ENCODE measurements at places on chromosomes 4 and X.

DNA sequence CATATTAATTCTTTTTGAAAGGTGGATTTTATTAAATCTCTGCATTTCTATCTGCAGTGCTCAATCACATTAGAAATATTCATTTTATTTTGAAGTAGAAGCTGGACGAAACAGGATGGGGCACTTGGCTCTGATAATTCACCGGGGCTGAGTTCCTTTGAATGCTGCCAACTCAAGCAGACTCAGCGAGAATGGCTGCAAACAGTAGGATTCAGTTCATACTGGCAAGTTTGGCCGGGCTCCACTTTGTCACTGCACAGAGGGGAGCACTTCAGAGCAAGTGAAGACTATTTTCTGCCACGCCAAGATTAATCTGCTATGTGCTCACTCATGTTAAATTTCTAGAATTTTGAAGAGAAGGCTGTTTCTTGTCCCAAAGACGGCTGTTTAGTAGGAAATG, 30.7 kb upstream of the KLHL8 start:
- no peak for DNase-seq

DNA sequence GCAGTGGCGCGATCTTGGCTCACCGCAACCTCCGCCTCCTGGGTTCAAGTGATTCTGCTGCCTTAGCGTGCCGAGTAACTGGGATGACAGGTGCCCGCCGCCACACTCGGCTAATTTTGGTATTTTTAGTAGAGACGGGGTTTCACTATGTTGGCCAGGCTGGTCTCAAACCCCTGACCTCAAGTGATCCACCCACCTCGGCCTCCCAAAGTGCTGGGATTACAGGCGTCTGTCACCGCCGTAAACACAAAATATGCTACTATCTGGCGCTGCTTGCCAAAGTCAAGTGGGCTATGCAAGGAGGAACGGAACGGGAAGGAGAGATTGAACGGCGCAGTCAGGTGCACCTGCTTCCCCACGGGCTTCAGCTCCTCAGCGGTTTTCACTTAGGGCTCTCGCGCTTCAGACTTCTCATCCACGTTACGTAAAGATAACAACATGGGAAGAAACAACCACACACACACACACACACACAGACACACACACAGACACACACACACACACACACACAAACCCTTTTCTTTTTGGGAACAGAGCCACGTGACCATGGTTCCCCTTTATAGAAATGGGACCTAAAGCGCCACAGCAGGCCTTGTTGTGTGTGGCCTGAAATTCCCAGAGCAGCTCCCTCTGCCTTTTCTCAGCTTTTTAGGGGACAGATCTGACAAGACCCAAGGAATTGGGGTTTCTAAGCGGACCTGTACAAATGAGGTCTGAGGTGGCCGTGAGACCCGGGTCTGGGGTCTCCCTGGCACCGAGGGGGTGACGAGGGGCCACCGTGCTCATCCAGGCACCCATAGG, 1.5 kb downstream of the P2RY8 start:
- DNase-seq = peak; percentile 62

DNA sequence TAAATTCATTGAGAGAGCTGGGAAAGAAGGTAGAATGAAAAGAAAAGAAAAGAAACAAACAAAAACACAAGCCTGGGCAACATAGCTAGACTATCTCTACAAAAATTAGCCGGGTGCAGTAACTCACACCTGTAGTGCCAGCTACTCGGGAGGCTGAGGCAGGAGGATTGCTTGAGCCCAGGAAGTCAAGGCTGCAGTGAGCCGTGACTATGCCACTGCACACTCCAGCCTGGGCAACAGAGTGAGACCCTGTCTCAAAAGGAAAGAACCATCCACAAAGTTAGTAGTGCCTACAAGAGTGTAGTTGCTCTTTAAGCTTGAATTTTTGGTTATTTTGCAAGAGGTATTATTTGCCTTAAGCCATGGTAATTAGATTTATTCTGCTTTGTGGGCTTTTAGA, 157.7 kb downstream of the CBR4 start:
- DNase-seq = no peak

DNA sequence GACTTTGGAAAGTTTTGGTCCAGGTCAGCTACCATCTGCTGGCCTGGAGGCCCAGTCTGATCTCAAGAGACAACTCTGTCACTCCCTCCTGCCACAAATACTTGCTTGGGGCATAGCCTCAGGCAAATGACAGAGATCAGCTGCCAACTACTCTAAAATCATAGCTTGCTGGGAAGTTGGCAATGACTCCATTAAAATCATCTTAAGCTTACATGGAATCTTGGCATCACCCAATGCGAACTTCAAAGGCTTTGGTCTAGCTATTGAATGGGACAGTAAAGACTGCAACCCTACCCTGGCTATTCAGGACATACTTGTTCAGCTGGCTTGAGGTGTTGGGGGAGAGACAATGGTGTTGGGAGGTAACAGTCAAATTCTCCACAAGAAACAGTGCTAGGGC, 7.0 kb upstream of the USO1 start:
- DNase-seq = no peak

DNA sequence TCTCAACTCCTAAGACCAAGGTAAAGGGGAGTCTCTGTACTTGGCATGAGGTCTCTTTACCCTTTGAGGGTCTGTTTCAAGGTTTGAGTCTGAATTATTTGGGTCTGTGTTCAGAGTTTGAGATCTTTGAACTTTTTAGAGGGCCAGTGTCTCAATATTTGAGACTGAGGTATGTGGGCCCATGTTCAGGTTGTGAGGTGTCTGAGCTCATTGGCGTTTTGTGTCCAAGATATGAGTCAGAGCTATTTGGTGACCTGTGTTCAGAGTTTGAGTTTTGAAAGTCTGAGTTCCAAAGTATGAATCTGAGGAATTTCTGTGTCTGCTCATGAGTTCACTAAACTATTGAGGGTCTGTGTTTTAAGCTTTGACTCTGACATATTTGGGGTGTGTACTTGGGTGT, 36.7 kb upstream of the PAGE4 start:
- DNase-seq = no peak

DNA sequence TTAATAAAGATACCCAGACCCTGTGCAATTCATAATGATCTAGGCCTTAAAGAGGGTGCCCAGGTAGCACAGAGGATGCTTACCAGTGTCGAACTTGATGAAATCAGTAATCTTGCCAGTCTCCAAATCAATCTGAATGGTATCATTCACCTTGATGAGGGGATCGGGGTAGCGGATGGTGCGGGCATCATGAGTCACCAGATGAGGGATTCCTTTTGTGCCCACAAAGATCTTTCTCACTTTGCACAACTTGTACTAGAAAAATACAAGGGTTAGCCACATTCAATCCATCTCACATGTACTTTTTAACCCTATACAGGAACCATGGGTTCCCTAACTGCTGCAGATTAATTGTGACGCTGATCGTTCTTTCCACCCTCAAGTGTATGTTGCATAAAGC, 3.3 kb downstream of the RPS4X start:
- no peak for DNase-seq

DNA sequence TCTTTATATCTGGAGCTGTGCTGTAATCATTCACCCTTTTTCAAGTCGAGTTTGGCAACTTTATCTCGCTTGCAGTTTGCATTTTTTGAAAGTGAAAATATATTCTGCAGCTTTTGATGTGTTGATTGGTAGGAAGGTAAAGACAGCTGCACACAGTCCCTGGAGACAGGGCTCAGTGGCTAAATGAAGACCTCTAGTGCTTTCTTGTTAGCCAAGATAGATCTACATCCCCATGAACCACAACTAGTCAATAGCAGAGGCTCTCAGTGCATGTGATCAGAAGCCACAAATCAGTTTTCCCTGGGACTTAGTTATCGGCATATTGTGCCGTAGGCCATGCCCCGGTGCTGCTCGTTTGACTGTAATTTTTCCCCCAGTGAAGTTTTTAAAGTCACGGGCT, 587.7 kb upstream of the PITX2 start:
- DNase-seq = no peak

- no peak for DNase-seq
Measured at GRCh38 chr4:162865102-162865501, 301.6 kb downstream of the NAF1 start.

DNA sequence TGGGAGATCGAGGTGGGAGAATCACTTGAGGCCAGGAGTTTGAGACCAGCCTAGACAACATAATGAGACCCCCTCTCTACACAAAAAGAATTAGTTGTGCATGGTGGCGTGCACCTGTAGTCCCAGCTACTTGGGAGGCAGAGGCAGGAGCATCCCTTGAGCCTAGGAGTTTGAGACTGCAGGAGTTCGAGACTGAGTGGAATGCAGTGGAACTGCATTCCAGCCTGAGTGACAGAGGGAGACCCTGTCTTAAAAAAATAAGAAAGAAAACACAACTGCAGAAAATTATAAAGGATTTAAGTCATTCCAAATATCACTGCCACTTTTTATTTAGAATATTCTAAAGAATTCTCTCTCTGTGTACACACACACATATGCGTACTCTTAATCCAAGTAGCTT, 18.4 kb downstream of the HPRT1 start:
- no peak for DNase-seq

- no peak for DNase-seq
Measured at GRCh38 chrX:112852851-112853250, 12.2 kb upstream of the AMOT start.

GRCh38 chr4:149961876-149962597, 116.2 kb upstream of the DCLK2 start:
- DNase-seq = no peak

DNA sequence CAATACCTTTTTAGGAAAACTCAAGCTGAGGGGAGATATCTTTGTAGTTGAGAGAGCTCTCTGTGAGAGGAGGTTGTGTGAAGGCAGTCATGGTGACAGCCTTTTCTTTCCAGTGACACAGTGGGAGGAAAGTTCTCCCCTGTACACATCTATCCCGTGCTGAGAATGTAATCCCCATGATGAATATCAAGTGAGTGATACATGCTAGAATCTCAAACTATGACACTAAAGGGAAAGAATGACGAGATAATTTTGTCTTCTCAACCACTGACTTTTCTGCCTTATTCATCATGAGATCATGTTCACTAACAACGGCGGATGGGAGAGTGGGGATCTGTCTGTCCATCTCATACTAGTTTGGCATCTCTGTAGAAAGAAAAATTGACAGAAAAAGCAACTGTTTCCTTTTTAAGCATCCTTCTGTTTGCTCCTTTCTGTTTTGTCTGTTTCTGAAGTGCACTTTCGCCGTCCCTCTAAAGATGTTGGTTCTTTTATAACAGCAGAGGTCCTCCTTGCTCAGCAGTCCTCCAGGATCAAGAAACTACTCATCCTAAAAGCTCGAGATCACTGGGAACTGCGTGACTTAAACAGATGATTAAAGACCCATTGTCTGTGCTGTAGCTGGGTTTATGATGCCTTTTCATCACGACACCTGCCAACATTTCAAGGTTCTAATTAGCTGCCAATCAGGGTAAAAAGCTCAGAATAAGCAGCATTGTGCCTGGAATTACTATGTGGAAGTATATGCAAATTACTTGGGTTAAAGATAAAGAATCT, 137.6 kb downstream of the DCK start:
- no peak for DNase-seq

GRCh38 chrX:70262952-70263567, 3.1 kb upstream of the P2RY4 start:
- DNase-seq = peak; percentile 6

- DNase-seq = no peak
Measured at GRCh38 chrX:49656533-49656932, 39.3 kb downstream of the PAGE1 start.

- no peak for DNase-seq
Measured at GRCh38 chrX:150455215-150455608, 92.1 kb downstream of the MAMLD1 start.

GRCh38 chrX:69759921-69760625, 144.2 kb downstream of the EDA start:
- no peak for DNase-seq

DNA sequence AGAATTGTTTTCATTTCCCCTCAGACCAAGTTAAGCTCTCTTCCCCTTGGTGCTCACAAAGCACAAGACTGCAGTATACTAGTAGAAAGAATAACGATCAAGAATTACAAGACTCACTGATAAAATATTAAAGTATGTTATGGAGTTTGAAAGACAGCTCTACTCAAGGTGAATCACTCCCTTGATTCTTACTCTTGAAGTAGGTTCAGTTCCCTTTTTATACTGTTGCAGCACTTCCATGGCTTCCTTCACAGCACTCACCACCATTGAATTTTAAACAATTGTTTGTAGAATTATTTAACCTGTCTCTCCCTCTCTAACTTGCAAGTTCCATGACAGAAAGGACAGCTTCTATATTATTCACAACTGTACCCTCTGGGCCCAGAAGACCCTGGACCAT, 42.2 kb downstream of the CASK start:
- no peak for DNase-seq

GRCh38 chrX:15786915-15787314, 3.4 kb upstream of the ZRSR2 start:
- DNase-seq = no peak

- DNase-seq = no peak
Measured at GRCh38 chrX:17682259-17682658, 55.0 kb upstream of the SCML1 start.

- DNase-seq = no peak
Measured at GRCh38 chr4:69881173-69881773, 21.3 kb upstream of the SULT1E1 start.
